OCI-LY7 (cell line): ENCODE measurements at places on chromosomes 7 and 10.

GRCh38 chr7:34041707-34042106, 136.4 kb downstream of the BMPER start:
- DNase-seq = no peak

- DNase-seq = no peak
These were observed 178.4 kb upstream of the TARP start for GRCh38 chr7:38451840-38452239.

DNA sequence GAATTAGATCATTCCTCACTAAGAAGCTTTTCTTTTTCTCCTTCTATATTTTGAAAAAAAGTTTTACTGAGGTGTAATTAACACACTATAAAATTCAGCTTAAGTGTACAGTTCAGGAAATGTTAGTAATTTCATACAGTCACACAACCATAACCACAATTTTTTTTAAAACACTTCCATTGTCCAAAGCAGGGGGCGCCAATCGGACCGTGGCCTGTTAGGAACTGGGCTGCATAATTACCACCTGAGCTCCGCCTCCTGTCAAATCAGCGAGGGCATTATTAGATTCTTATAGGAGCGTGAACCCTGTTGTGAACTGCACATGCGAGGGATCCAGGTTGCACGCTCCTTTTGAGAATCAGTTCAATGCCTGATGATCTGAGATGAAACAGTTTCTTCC, 427.1 kb downstream of the TFEC start:
- DNase-seq = no peak

DNA sequence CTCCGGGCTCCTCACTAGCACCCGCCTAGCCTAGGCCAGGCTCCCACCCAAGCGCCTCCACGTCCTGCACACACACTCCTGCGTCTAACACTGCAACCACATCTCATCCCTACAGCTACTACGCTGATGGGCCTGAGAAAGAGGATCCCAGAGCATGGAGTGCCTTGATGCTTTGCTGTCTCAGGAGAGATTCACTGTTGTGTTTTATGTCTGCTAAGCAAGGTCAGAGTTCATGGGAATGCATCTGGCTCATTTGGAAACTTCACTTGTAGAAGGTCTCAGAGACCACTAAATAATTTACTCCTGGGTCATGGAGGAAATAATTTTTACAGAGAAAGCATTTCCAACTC, 88.7 kb downstream of the SLIT1 start:
- no peak for DNase-seq
